ENCODE measurements at places on chromosomes 5 and 9.

- no peak for DNase-seq
These were observed at the start of gene AKNA for GRCh38 chr9:114387680-114388356. Gene AKNA, minus strand, starts transcription at chr9:114387982. Its CDS starts 6,649 bp downstream, at chr9:114381333.

DNA sequence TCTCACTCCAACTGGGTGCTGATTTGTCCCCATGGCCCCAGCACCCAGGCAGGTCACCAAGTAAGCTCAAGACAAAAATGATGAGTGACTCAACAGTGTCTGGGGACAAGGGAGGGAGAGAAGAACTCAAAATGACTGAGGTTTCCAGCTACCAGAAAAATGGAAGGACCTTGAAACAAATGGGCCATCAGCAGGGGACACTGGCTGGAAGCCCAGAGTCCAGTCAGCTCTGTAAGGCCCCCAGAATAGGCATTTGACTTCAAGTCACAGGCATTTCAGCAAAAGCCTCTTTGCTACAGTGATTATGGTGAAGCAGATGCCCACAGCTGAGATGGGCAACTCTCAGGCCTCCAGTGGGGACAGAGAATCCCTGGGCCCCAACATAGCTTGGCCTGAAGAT lies 139.0 kb upstream of the GABRP start:
- DNase-seq: no peak

- no peak for DNase-seq
These were observed 32.9 kb upstream of the IFNK start for GRCh38 chr9:27491154-27491553.

GRCh38 chr9:107735821-107736220 lies 246.3 kb upstream of the KLF4 start:
- DNase-seq: no peak

DNA sequence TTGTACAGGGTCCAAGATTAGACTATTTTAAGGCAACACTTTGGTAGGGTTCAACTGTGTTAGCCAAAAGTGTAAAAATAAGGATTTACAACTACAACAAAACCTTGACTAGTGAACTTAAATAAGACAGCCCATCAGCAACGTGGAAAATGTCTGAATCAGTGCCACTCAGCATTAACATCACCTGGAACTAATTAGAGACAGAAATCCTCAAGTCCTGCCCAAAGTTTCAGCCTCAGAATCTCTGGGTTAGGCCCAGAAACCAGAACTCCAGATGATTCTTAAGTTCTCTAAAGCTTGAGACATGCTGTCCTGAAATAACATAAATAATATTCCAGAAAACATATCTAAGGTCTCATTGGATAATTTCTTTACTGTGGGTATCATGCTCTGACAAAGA lies 118.6 kb downstream of the SEMA6A start:
- DNase-seq: no peak

- peak; percentile 15 for DNase-seq
These were observed 77.7 kb downstream of the RGS3 start for GRCh38 chr9:113541019-113541900.

GRCh38 chr9:18274693-18275092 lies 199.3 kb upstream of the ADAMTSL1 start:
- DNase-seq: no peak

- DNase-seq: peak; percentile 68
These were observed 19.3 kb downstream of the PPIP5K2 start for GRCh38 chr5:103139264-103139865.

DNA sequence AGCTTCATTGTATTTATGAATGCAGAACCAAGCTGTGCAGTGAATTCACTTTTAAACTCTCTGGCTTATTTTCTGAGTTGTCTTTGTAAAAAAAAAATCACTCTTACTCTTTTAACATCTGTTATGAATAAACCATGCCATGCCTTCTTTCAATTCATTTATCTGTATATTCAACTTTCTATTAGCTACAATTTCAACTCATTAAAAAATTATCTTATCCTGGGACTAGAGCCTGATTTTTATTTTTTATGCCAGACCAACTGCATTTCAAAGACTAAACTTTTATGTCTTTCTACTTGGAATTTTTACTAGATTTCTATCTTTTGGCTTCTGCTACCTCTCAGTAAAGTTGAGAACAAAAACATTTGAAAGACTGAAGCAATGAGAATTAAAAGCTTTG lies 342.7 kb downstream of the DEPDC1B start:
- no peak for DNase-seq

GRCh38 chr5:118891252-118891651 lies 97.1 kb downstream of the DTWD2 start:
- DNase-seq: no peak

DNA sequence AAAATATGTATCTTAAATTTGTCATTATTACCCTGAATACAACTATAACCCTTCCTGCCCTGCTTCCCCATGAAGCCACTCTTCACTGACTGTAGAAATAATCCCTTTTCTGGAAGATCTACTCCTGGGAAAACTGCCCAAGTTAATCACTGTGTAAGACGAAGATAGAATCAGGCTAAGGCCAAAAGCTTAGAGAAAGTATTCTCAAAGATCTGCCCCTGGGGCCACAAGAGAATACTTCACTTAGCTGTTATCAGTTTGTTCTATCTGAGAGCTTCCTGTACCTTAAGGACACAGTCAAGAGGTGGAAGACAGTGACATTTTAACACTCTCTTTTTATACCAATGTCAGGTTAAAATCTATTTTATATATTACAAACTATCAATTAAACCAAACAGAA lies 33.8 kb downstream of the RNF145 start:
- no peak for DNase-seq

DNA sequence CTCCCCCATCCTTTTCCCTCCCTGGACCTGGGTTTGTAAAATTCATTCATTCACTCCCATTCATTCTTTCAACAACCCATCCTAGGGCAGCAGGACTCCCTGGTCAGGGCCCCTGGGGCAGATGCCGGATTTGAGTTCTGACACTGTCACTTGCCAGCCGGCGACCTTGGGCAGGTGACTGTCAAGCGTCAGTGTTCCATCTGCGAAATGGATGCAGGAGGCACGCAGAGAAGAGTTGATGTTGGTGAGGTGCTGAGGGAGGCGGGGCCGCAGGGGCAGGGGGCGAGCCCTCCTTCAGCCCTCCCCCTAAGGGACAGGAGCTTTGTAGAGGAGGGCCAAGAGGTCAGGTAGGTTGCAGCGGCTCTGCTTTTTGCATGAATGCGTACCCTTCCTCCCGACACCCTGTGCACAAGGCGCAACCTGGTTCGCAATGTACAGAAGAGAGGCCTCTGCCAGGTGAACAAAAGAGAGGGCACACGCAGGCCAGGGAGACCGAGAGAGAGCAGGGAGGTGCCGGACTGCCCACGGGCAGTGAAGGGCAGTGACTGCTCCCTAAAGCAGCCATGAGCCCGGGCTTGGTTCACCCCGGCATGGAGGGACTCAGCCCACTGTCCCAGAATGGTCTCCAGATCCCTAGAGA lies 128.1 kb downstream of the BARX1 start:
- no peak for DNase-seq

- no peak for DNase-seq
These were observed 238.1 kb downstream of the SPOCK1 start for GRCh38 chr5:137260820-137261695.

GRCh38 chr5:95223566-95224258 lies 61.2 kb downstream of the MCTP1 start:
- no peak for DNase-seq

DNA sequence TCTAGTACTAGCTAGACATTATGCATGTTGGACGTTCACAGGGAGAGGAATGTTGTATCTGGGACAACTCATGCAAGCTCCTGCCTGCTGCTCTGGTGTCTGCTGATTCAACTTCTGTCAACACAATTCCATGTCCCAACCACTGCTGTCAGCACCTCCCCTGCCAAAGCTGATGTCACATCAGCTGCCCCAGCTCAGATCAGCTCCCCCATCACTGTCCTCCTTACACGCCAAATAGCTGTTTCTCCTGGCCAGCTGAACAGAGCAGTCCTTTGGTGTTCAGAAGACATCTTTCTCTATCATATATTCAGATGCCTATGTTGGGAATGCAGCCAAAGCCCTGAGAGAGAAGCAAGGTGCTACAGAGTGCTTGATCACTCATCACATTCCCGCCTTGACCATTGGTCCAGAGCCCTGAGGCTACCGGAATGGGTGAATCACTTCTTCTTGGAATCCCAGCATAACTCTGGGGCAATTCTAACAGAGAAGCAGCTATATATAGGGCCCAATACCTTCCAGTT lies 223.3 kb downstream of the SEC61B start:
- DNase-seq: peak; percentile 48

GRCh38 chr5:76273206-76273885 lies 129.7 kb upstream of the IQGAP2 start:
- DNase-seq: no peak

GRCh38 chr5:91929522-91929817 lies 546.4 kb upstream of the ARRDC3 start:
- DNase-seq: no peak

GRCh38 chr5:1523793-1524480 lies at the start of gene LPCAT1:
Gene LPCAT1, minus strand, starts transcription at chr5:1523960. Its CDS starts 116 bp downstream, at chr5:1523844.
- peak; percentile 67 for DNase-seq

- no peak for DNase-seq
These were observed 27.8 kb downstream of the TNFSF15 start for GRCh38 chr9:114777821-114778609.

DNA sequence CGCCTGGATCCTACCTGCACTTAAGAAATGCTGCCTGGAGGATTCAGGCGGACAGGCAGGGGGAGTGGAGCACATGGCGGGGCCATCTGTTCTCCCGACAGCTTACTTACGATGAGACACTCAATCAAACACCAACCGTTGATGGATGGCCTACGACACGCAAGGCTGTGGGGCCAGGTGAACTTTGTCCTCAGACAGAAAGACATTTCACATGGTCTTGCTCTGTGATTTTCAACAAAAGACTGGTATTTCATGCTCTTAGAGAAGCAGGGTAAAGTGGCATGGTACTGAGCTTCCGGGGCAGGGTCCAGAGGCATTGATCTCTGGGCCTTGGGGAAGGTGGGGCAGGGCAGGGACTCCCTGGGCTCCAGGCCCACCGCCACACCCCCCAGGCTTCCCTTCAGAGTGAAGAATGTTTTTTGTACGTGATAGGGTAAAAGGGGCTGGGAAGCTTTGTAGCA lies 9.1 kb upstream of the OLFM1 start:
- no peak for DNase-seq

DNA sequence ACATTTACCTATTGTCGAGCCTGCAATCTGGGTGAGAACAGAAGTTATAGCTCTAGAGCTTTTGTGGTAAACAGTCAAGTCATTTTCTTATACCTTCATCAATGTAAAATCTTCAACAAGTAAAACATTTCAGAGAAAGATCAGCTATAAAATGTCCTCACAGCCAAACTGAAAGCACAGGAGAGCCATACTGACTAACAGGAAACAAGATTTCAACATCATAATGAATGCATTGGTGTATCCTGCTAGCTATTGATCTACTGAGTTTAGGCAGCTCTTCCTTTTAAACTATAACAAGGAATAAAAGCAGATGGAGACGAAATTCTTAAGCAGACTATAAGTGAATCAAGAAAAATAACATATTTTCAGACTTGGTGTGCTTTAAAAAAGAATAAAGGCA lies 1522.9 kb upstream of the WWC1 start:
- no peak for DNase-seq

DNA sequence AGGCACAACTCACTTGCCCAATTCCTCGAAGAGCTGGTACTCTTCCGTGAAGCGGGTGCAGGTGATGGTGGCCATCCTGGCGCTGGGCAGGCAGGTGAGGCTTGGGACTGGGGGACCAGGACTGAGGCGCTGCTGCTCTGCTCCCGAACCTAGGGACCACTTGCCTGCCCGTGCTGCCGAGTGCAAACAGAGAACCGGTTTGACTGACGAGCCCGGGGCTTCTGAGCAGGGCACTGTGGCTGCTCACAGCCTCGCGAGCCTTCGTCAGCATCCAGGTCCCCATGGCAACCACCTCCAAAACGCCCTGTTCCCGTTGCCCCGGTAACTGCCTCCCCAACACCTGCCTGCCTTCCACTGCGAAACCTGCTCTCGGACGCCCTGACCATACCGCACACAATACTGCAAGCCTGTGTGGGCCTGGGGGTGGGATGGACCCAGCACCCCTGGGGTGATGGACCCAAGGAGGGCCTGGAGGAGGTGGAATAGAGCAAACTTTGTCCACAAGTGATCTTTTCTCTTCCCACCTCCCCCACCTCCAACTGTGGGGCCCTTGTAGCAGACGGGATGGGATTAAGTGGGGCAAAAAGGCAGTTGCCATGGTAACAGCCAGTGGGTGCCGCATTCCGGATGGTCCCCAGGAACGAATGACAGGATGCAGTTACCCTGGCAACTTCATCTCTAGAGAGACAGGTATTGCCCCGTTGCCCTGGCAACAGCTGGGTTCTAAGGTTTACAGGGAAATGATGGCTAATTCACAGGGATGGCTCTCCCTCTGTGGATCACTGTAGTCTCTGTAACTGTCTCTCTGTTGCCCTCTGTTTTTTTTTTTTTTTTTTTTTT lies at the start of gene CAMK2A:
Gene CAMK2A, minus strand, starts transcription at position 223 of the 840 bp plus-strand sequence. Its CDS starts 148 bp downstream, at position 75.
- no peak for DNase-seq

DNA sequence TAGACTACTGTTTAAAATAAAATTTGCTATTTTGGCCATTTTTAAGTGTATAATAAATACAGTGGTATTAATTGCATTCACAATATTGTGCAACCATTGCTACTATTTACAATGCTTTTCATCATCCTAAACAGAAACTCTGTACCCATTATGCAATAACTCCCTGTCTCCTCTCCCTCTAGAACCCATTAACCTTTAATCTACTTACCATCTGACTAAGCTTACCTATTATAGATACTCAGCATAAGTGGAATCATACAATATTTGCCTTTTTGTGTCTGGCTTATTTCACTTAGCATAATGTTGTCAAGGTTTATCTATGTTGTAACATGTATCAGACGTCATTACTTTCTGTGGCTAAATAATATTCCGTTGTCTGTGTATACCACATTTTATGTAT lies 25.9 kb downstream of the CD14 start:
- DNase-seq: no peak

DNA sequence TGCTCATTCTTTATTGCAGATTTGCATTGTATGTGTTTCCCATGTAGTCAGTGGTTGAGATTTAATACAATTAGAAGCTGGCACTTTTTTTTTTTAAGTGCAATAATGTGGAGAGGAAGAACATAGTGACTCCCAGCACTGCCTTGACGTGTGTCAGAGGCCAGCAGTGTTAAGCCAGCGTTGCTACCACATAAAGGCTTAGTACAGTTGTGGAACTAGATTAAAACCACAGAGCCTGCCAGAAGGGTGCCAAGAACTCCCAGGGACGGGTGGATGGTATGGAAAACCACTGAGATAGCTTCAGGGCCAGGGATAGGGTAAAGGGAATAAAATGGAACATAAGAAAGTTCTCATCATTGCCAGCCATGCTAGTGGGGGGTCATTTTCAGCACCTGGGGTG lies 142.9 kb downstream of the TRIO start:
- no peak for DNase-seq

Data from RKO (cell line).